Amniotic epithelial cell (primary cell): ENCODE measurements at places on chromosomes 7 and 10.
A peak's percentile ranks its signal among the peaks of the same experiment; 100 is the strongest.

DNA sequence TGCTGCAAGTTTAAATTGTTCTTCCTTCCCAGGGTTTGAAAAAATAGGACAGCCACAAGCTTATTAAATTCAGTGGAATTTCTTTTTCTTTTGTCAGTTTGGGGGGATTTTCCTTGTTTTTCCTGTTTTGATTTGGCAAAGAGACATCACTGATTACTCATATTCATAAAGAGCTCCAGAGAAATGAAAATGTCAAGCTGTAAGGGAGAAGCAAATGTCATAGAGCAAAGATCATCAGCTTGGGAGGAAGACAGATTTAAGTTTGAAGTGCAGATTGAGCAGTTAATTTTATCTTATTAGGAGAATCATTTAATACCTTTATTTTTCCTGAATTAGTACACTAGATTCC is 255.8 kb upstream of the PHYHIPL start:
- DNase-seq: no peak

DNA sequence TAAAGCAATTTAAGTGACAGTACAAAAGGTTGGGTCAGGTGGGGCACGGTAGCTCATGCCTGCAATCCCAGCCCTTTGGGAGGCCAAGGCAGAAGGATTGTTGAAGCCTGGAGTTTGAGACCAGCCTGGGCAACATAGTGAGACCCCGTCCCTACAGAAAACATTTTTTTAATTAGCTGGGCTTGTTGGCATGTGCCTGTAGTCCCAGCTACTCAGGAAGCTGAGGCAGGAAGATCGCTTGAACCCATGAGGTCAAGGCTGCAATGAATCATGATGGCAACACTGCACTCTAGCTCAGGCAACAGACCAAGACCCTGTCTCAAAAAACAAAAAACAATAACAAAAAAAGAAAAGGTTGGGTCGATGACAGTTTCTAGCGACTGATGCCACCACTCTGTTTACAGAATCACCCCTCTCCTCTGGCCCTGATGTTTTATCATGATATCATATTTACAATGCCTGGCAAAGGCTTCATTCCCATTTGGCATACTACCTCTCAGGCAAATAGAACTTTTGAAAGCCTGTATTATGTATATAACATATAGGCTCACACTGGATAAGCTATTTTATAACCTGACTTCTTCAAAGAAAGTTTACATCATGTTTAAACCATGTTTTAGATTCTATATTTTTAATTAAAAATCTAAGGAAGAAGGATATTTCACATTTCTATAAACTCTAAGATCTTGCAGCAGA is 558 bp upstream of the ABCC2 start:
- DNase-seq: no peak

DNA sequence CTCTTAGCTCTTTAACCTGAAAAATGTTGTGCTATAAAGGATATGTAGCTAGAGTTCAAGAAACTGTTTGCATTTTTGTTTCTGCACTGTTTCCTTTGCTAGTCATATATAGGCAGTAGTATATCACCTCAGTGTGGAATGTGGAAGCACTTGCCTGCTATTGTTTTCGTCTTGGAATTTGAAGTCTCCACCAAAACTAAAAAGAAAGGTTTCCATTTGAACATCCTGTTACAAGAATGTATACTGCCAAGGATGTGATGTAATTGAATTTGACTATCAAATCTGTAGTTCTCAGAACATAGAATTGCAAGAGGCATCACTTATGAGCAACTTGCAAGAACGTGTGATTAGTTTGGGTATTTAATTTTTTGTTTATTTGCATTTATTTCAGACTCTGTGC is 51.1 kb upstream of the MEOX2 start:
- no peak for DNase-seq

DNA sequence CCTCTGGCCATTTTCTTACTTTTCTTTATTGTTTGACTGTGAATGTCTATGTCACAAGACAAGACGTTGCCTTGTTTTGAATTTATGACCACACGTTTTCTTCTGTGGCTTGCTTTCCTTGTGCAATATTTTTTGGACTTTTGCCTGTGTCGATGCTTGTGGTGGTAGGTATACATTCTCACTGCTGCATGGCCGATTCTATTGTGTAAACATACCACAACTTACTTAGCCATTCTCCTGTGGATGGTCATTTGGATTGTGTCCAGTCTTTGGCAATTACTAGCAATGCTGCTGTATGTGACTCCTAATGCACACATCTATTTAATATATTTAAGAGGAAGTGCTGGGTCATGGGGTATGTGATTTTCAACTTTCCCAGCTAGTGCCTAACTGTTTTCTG is 18.0 kb upstream of the DLG5 start:
- peak; percentile 94 for DNase-seq

DNA sequence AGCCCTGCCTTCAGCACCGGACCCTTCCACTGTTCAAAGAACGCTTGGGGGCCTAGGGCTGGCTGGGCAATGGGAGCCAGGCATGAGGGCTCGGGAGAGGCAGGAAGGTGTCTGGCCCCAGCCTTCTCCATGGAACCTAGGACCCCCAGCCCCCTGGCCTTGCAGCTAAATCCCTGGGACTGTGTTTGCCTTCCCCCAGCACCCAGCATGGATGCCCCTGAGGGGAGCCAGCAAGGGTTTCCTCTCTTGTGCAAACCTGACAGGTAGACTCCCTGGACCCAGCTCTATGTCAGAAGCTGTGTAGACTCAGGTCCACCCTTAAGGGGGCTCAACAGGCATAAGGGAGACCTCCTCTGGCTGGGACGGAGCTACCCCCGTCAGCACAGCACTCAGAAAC is 288.0 kb downstream of the GRID1 start:
- no peak for DNase-seq

- no peak for DNase-seq
Observed at GRCh38 chr7:112854169-112854568, 64.0 kb upstream of the TMEM168 start.

GRCh38 chr10:61855771-61856170 is 45.7 kb upstream of the ARID5B start:
- no peak for DNase-seq
